ENCODE measurements at places on chromosomes 2 and 18.

DNA sequence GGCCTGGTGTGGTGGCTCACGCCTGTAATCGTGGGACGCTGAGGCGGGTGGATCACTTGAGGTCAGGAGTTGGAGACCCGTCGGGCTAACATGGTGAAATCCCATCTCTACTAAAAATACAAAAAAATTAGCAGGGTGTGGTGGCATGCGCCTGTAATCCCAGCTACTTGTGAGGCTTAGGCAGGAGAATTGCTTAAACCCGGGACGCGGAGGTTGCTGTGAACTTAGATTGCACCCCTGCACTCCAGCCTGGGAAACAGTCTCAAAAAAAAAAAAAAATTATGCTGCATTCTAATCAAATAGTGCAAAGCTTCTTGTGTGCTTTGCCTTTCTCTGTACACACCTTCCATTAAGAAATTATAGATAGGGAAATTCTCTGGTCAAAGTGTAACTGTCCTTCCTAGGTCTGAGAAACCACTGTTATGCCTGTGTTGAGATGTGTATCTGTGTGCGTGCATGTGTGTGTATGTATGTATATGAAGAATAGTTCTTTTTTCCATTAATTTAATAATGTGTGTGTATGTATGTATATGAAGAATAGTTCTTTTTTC is 2.5 kb downstream of the CD28 start:
- no peak for DNase-seq

GRCh38 chr2:216539791-216540241 is 41.2 kb downstream of the RPL37A start:
- no peak for DNase-seq

GRCh38 chr2:239234191-239235175 is 166.3 kb downstream of the HDAC4 start:
- DNase-seq, result no peak

- no peak for DNase-seq
Measured at GRCh38 chr2:45943219-45944044, 292.0 kb downstream of the PRKCE start.

DNA sequence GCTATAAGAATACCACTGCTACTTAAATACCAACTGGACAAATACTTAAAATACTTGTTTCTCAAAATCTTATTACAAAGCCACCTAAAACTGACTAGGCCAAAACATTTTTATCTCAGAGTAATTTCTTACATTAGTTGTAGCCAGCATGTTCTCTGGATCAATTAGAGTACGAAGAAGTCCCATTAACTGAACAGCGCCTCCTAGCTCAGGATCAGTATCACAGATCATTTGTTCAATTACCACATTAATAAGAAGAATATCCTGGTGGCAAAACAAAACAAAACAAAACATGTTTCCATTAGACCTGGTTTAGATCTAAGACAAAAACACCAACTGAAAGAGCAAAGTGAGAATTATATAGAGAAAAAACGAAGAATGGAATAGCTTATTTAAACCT is 36.0 kb downstream of the PPP4R3B start:
- no peak for DNase-seq

- no peak for DNase-seq
Measured at GRCh38 chr2:151395509-151396374, 14.0 kb upstream of the RIF1 start.

GRCh38 chr18:60018618-60019462 is 119.0 kb downstream of the PMAIP1 start:
- no peak for DNase-seq

GRCh38 chr2:113118263-113118657 is 9.1 kb upstream of the IL1RN start:
- DNase-seq, result no peak

GRCh38 chr2:163347982-163348856 is 387.6 kb downstream of the FIGN start:
- DNase-seq, result peak; percentile 12

DNA sequence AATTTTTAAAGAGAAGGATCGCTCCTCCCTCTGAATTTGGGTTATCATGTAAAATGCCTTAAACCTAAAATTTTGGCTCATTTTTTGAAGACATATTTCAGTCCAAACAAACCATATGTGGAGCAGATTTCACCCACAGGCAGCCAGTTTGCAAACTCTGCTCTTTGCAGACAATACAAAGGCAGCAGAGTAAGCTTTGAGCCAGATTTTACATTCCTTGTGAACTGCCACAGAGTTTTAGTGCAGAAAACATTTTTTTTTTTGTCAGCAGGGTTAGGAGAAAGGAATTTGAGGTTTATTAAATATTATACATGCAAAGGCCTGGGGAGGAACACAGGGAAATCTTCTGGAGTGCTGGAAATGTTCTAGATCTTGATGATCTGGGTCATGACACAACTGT is 171.9 kb upstream of the FN1 start:
- DNase-seq, result no peak

GRCh38 chr2:203830304-203831055 is 37.1 kb upstream of the CTLA4 start:
- DNase-seq, result peak; percentile 80

DNA sequence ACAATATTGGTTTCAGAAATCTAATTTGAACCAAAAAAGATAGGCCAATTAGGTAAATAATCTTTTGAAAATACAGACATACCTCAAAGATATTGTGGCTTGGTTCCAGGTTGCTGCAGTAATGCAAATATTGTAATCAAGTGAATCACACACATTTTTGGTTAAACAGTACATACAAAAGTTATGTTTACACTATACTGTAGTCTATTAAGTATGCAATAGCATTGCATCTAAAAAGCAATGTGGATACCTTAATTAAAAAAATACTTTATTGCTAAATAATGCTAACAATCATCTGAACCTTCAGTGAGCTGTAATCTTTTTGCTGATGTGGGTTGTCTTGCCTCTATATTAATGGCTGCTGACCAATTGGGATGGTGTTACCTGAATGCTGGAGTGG is 67.3 kb downstream of the KYNU start:
- DNase-seq, result no peak

DNA sequence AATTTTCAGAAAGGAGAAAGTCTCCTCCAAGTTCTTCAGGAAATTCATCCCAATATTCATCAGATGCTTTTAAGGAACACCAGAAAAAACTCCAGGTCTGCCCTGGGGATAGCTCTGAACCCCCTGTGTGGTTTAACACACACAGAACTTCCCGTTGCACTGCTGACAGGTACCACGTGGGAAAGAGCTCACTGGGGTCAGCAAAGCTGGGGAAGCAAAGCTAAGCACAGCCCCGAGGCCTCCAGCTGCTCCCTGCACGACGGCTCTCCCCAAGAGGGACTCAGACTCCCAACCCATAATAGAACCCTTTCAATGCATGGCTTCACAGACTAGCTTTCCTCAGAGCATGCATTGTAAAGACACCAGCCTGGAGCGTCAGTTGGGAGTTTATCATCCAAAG is 28.0 kb downstream of the ADI1 start:
- DNase-seq, result no peak

GRCh38 chr2:218305383-218305782 is 13.1 kb upstream of the TMBIM1 start:
- DNase-seq, result no peak

DNA sequence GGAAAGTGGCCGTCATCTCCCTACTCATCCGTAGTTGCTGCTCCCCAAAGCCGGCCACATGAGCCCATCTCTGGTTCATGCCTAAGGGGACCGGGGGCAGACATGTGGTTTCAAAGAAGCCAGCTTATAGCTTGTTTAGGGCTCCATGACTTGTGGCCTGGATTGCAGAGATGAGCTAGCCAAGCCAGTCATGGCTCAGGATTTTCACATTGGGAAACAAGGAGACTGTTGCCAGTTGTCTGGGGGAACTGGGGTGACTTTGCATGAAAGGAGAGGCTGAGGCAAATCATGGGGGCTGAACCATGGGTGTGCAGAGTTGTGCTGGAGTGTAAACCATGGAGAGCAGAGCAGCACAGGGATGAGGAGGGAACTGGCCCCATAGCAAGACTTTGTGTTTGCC is 183.0 kb upstream of the APCDD1 start:
- DNase-seq, result no peak

- no peak for DNase-seq
Measured at GRCh38 chr2:204279819-204280218, 265.5 kb upstream of the PARD3B start.

DNA sequence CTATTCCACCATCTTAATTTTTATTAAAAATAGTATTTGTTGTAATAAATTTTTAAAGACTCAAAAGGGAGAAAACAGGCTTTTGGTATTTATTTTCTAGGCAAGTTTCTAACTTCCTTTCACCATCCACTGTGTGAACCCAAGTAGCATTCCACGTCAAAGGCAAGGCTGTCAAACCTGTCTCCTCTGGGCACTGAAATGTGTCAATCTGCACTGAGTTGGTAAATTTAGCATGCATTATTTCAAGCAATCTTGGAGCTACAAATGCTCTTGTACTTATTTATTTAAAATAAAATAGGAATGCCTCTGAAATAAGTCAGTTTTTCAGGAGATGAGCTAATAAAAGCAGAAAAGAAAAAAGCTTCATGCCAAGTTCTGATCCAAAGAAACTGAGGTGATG is 130.9 kb upstream of the CNTNAP5 start:
- no peak for DNase-seq

DNA sequence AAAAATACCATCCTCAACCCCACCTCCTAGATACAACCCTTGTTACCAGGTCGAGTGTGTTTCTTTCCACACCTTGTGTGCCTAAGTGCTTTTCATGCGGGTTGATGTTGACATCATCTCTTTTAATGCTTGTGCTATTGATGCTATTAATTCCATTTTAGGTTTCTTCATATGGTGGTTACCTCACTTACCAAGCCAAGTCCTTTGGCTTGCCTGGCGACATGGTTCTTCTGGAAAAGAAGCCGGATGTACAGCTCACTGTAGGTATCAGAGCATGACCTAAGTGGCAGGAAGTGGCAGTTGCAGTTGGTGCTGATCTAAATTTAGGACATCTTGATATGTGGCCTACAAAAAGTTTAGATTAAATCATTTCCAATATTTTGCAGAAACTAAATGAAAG is 149.9 kb upstream of the TTC39C start:
- peak; percentile 28 for DNase-seq

- DNase-seq, result no peak
Measured at GRCh38 chr2:143558665-143559064, 429.4 kb downstream of the ARHGAP15 start.

GRCh38 chr2:151668737-151669136 is 65.5 kb downstream of the NEB start:
- DNase-seq, result no peak

DNA sequence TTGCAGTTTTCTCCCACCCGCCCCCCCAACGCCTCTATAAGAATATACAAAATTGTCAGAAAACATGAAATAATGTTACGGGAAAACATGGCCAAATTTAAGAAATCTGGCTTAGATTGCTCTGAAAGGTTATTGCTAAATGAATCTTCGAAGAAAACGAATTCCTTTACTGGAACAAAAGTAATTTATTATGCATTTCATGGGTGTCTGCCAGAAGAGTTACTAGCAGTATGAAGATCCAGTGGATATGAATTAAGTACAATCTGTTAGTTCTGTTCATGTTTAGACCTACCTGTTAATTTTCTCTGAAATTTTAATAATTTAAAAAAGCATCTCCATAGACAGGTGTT is 21.9 kb downstream of the GATA6 start:
- DNase-seq, result no peak

DNA sequence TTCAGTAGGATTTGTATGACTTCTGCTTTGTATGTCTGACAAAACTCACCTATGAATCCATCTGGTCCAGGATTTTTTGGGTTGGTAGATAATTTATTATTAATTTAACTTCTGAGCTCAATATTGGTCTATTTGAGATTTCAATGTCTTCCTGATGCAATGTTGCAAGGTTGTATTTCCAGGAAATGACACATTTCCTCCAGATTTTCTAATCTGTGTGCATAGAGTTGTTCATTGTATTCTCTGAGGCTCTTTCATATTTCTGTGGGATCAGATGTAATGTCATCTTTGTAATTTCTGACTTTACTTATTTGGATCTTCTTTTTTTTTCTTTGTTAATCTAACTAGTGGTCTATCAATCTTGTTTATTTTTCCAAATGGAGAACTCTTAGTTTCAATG is 584.7 kb upstream of the SETBP1 start:
- no peak for DNase-seq

GRCh38 chr18:72652990-72653593 is 109.0 kb upstream of the CBLN2 start:
- DNase-seq, result peak; percentile 62

GRCh38 chr2:149033716-149034115 is 4.8 kb upstream of the LYPD6B start:
- no peak for DNase-seq

DNA sequence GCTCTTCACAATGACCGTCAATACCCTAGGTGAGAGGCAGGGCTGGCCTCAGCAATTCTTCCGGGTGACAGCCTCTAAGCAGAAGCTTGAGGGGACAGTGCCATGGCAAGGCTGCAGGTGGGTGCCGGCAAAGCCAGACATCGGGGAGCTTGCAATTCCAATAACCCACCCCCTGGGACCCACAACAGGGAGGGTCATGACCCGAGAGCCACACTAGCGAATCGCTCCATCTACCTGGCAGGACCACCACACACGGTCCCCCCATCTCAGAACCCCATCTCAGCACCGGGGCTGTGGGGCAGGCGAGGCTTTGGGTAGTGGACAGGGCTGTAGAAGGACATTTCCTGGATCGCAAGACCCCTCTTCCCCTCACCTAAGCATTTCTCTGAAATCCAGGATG is 177.2 kb downstream of the ACKR3 start:
- no peak for DNase-seq

DNA sequence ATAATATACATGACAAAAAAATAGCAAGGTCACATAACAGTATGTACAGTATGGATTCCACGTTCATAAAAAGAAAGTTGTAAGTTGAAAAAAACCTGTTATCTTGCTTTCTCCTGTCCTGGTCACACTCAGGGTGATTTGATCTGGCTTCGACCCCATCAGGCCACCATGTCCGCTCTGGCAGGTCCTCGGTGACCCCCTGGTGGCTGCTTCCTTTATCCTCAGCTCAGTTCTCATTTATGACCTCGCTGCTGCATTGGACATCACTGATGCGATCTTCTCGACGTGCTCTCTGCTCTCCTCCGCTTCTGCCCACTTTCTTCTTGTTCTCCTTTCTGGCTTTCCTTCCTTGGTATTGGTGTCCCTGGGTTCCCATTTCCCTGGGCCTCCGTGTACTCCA is 29.7 kb downstream of the DGKD start:
- no peak for DNase-seq

DNA sequence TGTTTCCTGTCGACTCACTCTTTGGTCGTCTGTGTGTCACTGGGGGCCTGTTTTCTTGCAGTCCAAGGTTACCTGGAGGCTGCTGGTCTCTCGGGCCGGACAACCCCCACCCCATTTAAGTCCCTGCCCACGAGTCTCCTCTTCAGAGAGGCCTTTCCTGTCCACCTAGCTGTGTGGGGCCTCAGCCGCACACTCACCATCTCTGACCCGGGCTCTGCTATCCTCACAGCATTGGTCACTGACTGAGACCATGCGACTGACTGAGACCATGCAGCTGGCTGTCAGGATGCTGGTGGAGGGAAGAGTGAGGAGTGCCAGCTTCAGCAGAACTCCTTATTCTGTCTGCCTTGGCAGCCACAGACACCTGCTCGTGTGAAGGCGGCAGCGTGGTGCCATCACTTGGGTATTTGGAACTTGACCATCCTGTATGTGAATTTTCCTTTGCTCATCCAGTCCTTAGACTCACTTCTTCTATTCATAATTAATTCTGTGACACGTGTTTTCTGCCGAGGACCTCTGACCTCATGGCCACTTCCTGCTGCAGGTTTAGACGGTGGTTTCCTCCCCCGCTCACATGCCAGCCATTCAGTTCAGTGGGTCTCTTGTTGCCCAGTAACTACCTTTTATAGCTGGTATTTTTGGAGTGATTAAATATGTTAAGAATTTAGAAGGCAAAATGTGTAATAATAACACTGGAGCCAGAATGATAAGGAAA is 47.5 kb upstream of the ASB1 start:
- peak; percentile 43 for DNase-seq

GRCh38 chr2:44269831-44270230 is 5.4 kb upstream of the SLC3A1 start:
- no peak for DNase-seq
